ENCODE measurements at places on chromosomes 3 and 15.

DNA sequence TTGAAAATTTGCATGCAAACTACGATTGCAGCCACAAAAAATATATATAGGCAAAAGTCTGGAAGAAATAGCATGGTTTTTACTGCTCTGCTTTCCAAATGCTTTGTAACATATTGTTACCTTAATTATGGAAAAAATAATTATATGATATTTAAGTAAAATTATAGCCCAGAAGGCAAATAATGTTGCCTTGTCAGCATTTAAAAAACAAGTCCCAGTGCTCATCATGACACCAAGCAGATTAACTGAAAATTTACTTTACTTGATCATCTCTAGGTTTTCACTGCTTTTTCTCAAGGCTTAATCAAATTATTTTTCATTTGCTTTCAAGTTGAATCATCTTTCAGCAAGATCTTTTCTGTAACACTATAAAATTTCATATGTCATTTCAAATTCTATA is 262.9 kb downstream of the ZMAT3 start:
- DNase-seq: no peak

DNA sequence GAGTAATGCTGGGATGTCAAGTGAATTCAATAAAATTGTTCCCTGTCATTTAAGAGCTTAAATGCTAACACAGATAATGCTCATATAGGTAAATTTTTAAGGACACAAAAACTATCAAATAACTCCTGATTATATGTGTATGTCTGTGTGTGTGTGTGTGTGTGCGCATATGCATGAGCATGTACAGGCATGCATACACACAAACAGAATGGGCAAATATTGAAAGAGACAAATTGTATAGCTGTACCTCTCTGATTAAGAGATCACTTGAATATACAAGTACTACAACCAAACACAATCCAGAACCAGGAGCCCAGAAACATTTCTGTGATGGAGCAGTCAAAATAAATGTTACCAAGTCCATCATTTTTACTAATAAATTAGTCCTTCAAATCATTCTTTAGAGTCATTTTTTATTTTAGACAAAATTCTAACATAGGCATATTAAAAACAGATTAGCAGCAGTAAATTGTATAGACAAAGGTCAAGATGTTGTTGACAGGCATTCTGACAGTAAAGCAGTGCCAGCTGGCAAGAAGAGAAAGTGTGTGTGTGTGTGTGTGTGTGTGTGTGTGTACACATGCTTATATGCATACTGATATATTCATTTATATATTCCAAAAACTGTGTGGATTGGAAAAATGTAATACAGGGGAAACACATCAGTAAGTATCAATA is 145.3 kb downstream of the CD47 start:
- DNase-seq: no peak

- no peak for DNase-seq
Measured at GRCh38 chr3:159265705-159266104, 463.9 kb downstream of the MFSD1 start.

- no peak for DNase-seq
Measured at GRCh38 chr3:154123906-154124305, 2.7 kb downstream of the ARHGEF26 start.

- no peak for DNase-seq
Measured at GRCh38 chr3:105232553-105232952, 134.2 kb upstream of the ALCAM start.

DNA sequence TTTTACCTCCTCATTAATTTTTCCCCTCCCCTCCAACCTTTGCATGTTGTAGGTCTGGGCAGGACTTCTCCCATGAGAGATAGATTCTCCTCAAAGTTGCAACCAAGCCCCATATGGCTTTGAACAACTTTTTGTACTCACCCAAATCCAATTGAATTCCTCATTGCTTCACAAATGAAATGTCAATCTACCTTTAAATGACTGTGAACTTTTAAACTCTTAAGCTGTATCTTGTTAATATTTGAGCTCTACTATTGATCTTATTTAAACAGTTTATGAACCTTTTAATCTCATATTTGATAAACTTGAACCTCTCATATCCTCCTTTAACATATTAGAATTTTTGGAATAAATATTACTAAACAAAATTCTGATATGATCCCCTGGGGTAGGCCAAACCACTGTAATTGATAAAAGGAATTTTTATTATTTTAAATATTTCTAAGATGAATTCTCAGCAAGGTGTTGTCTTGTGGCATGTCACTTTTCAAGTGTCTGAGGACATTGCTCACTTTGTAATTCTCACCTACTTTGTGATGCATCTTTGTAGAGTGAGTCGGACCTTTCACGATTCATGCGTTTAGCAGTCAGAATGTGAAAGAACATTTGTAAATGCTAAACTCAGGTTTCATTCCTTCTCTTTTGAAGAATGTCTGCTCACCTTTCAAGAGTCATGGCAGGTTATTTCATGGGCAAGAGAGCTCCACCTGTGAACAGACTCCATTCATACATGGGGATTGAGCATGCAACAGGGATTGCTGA is 23.4 kb upstream of the GREM1 start:
- no peak for DNase-seq

DNA sequence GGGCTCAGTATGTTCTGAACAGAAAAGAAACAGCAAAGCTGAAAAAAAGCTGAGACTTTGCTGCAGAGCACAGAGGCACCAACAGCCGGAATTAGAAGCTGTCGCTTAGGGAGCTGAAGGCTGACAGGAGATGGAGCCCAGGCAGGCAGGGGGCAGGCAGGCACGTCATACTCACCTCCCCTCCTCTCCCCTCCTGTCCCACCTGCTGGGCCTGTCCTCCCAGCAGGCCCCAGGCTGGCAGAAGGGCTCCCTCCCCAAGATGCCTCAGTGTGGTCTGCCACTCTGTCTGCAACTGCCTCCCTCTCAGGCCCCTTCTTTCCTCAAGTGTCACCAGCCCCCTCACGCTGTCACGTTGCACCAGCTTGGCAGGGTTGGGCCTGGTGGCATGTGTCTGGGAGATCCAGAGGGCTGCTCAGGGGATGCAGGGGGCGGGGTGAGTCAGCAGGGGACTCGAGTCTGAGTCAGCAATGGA is 3.2 kb upstream of the ANKRD63 start:
- DNase-seq: no peak

DNA sequence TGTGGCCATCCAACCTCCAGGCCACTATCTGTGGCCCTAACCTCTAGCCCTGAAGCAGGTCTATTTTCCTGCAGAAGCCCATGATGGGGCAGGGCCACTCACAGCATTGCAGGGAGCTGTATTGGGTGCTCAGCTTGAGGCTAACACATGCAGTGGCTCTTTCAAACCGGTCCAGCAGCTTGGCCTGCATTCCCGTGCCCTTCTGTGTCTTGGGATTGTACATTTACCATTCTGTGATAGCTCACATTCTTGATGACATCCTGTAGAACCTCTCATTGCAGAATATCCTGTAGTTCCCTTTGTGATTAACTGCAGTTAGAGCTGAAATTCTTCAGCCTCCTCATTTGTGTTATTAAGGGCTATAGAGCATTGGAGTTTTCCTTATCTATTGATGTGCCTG is 60.8 kb upstream of the ANKRD34C start:
- DNase-seq: peak; percentile 58

- no peak for DNase-seq
Measured at GRCh38 chr15:79549196-79549595, 117.1 kb downstream of the MINAR1 start.

DNA sequence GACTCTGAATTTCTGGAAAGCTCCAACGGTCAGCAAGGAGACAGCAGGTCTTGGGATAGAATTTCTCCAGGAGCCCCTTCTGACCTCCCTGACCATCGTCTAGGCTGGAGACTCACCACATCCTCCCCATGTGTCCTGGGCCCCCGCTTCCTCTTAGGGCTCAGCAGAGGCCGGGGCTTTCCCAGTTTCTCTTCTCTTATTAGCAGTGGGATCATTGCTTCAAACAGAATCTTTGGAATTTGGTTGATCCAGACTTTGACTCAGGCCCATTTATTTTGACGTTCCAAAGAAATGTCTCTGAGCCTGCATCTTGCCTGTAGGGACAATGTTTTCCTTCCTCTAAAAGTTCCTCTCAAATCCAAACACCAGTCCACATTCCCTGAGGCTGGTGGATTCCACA is 38.4 kb upstream of the SLC6A6 start:
- no peak for DNase-seq

GRCh38 chr15:62745621-62746225 is 296.8 kb upstream of the TPM1 start:
- DNase-seq: no peak

DNA sequence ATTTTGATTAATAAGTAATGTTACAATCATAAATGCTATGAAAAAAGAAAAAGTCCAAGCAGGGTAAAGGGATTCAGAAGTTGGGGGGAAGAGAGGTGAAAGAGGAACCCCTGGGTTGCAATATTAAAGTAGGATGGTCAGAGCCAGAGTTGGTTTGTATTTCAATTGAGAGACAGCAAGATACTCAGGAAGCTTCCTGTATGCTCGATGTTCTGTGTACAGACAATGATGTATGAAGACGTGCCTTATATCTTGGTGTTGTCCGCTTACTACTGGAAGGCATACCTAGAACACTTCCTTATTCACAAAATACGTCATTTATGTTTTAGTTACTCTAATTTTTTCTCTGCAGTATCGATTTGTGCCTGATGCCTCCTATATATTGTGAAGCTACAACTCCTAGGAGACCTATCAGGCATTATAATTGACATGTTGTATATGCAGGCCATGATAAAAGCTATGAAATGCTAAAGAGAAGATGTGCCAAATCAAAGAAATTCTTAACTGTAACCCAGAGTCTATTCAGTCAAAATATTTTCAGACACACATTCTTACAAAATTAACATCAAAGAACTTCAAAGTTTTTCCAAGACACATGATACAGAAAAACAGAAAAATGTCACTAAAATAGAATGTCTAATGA is 87.5 kb downstream of the TBL1XR1 start:
- no peak for DNase-seq

DNA sequence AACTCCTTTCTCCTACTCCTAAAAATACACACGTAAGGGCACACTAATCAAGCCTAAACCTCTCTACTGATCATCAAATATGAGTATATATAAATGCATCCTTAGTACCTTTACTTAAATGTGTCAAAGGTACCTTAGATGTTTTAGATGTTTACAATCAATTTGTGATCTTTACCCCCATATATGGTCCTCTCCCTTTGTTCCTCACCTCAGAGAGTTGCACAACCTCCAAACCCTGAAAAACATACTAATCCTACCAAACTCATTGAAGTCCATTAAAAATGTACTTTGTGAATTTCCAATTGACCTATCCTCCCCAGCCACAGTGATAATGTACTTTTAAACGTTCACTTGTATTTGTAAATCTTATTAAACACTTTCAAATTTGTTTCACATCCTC is 249.1 kb downstream of the STAG1 start:
- DNase-seq: no peak

GRCh38 chr3:103459815-103460214 is 1025.0 kb downstream of the ZPLD1 start:
- DNase-seq: no peak

GRCh38 chr3:71488391-71488809 is 95.1 kb downstream of the FOXP1 start:
- DNase-seq: no peak

GRCh38 chr3:184525337-184526087 is 36.1 kb upstream of the EPHB3 start:
- DNase-seq: peak; percentile 65

- DNase-seq: no peak
Measured at GRCh38 chr3:128080323-128081080, 28.3 kb downstream of the SEC61A1 start.

DNA sequence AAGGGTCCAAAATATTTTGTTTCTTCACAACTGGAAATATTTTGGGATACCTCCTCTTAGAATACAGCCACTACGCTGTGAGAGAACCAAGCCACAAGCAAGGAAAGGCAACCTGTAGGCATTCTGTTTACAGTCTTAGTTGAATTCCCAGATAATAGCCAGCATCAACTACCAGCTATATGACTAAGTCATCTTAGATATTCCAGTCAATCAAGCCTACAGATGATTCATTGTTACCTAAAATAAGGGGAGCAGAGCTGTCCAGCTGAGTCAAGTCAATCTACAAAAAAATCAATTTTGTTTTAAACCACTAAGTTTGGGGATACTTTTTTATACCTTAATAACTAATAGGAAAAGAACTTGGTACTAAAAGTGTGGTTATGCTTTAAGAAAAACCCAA is 526.4 kb upstream of the DPPA4 start:
- DNase-seq: no peak

- peak; percentile 70 for DNase-seq
Measured at GRCh38 chr3:119559441-119559963, at the start of gene CD80. TSS of gene CD80 (minus strand) at chr3:119559614. CDS start at chr3:119557728, 1,886 bp downstream.

DNA sequence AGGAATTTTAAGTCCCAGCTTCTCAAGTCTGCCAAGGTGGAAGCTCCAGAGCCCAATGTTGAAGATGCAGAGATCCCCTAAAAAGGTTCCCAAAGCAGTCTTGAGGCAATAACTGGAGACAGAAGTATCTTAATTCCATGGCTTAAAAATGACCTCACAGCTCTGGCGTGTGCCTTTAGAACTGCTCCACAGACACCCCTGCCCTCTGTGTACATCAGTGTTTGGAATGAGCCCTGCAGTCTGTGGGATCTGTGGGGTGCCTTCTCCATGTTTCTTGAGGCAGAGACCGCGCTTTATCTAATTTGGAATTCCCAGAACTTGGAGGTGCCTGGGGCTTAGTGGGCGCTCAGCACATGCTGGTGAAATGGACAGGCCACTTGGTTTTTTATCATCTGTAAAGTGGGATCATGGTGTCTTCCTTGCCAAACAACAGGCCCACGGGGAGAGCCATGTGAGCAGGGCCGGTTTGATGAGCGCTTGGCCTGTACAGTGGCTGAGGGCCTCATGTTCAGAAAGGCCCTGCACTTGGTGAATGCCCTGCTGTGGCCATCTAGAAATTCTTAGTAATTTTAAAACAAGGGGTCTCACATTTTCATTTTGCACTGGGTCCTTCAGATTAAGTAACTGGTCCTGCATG is 7.1 kb downstream of the ITGA11 start:
- DNase-seq: peak; percentile 25

- no peak for DNase-seq
Measured at GRCh38 chr3:113339616-113340244, 101.6 kb downstream of the CFAP44 start.
